Posterior vena cava (tissue), 2 donors: ENCODE measurements at places on chromosomes 16 and 17. TPM values are rescaled to one million over a fixed set of nuclear protein-coding genes. Genes with fewer than 3 reads are reported as not detected.

KRTAP1-5 gene
- total RNA-seq = not detected

KREMEN2 gene
- not detected for total RNA-seq

KRTAP4-6 gene
- total RNA-seq = not detected

CCL4 gene
- 2.6 TPM for total RNA-seq

KRTAP2-3 gene
- not detected for total RNA-seq

CASKIN1 gene
- total RNA-seq = not detected

MSLN gene
- total RNA-seq = 0.29 TPM

MAP2K3 gene
- 47.7 TPM for total RNA-seq

CHST5 gene
- total RNA-seq = not detected

NACA2 gene
- not detected for total RNA-seq

PRSS36 gene
- 5.2 TPM for total RNA-seq

UNC45B gene
- total RNA-seq = not detected

GRCh38 chr17:75762513-75763268 lies 2.3 kb downstream of the GALK1 start:
- peak; percentile 79 for DNase-seq

- DNase-seq = no peak
Observed at GRCh38 chr17:2253768-2254406, 49.7 kb downstream of the SMG6 start.

DNA sequence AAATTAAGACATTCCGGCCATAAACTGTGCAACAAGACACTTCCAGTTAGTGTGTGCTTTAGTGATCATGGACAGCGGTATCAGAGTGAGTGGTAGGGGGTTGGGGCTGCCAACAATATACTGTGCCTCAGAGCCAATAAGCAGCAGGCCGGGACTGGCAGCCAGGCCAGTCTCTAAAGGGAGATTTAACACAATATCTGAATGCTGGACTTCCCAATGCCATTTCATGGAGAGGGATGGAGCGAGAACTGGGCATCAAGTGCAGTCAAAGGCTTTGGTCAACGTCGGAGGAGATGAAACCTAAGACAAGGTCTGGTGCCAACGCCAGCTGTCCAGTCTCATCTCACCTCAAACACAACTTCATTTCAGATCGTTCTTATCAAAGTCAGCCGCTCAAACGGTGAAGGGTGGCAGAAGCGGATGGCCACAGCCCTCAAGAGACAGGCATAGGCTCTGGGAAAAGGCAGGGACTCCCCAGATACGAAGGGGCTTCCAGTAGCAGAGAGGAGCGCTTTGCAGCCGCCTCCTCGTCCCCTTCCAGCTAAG lies 935 bp downstream of the USP32 start:
- DNase-seq = peak; percentile 59

DNA sequence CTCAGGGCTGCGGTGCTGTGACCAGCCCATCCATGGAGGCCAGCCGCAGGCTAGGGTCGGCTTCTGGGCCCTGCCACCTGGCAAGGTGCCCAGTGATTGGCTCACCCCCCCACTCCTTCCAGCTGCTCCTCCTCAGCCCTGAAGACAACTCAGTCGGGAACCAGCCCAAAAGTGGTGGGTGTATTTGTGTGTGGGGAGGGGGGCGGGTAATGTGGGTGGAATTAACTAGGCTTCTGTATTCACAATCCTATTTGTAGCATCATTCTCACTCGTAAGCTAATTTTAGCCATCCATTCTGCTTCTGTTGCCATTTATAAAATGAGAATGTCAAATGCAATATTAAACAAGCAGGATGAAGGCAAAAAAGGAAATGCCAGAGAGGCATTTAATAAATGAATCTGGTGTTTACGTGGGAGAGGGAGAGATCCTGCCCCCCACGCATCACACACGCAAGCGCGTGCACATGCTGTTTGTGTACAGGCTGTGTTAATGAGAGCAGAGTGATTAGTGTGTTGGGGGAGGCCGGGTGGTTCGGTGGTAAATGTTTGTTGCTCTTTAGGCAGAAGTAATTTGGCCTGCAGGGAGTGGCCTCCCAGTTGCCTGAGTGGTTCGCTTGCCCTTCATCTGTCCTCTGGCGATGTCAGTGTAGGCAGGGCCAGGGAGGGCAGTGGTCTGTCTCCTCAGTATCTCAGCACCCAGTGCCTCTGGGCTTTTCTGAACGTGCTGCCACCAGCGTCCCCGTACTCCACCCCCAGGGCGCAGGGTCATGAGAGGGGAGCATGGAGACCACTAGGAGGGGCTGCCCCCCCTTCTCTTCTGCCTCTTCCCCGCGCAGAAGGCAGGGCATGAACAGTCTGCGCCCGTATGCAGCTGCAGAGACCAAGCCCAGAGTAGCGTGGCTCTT lies 140.1 kb downstream of the CCDC182 start:
- DNase-seq = peak; percentile 73

GRCh38 chr17:2218426-2218825 lies 85.2 kb downstream of the SMG6 start:
- DNase-seq = no peak

GRCh38 chr17:3986939-3987335 lies 22.7 kb upstream of the ATP2A3 start:
- DNase-seq = peak; percentile 64

DNA sequence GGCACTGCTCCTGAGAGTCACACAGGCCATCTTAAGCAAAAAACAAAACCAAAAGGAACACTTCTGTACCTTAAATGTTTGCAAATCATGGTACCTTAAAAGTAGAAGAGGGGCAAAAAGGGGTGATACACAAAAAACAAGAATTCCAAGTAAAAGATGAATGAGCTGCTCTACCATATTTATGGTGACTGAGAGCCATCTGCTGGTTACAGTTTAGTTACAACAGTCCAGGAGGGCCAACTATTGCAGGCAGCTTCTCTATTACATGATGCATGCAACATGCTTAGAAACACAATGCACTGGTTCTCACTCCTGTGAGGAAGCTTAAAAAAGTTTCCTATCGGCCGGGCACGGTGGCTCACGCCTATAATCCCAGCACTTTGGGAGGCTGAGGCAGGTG lies 53.5 kb downstream of the STX8 start:
- DNase-seq = no peak

DNA sequence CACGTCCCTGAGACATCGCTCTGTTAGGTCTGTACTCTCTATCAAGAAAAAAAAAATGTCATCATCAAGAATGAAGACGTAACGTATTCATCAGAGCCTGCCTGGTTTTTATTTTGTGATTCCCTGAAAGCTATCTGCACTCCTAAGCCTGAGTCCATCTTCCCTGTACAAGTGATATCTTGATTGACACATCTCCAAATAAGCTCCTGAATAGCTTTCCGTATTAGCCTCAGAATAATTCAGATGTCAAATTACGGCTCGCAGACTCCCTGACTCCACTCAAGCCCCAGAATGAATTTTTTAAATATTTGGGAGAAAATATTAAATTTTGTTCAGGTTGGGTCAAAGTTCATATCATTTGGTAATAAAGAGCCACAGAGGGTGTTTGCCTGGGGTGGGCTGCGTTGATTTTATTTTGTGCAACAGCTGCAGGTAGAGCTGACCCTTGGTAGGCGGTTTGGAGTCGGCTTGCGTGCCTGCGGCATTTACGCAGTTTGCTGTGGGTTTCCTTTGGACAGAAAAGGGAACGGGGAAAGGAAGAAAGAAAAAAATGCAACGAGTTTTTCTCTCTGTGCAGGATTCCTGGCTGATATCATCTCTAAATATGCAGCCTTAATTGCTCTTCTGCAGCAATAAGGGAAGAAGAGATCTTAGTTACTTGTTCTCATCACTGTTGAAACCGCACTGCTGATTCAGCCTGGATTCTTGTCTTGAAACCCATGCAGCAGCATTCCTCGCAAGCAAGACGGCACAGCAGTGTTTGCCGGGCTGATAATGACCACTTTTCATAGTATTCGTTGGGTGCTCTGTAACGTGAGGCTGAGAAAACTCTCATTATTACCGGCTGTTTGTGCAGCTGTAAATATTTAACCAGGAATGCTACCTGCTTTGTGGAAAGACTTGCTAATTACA lies 114.7 kb downstream of the IRX3 start:
- no peak for DNase-seq

GRCh38 chr17:72520665-72521303 lies 400.0 kb downstream of the SOX9 start:
- DNase-seq = no peak

DNA sequence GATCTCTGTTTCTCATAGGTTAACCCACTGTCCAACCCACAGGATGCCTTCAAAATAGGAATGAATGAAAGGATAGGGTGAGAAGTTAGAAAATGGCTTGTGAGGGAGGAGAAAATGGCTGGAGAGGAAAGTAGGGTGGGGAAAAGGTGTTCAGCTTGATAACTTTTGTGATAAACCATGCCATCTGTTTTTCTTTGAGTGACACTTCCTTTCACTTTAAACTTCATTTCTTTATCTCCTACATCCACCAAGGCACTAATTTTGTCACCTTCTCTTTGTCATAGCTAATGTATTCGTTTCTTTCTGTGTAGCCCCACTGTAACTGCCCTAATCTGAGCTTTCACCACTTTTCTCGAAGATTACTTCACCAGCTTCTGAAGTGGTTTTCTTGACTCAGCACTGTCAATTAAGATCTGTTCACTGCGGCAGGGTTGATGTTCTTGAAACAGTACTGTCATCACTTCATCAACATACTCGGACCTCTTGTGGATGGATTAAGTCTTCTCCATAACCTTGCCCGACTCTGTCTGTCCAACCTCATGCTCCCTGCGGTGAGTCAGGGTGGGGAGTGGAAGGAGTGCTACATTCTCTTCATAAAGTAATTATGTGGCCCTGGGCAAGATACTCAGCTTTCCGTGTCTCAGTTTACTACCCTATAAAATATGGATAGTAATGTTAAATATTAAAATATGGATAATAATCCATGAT lies 5.5 kb upstream of the KRT10 start:
- DNase-seq = no peak

DNA sequence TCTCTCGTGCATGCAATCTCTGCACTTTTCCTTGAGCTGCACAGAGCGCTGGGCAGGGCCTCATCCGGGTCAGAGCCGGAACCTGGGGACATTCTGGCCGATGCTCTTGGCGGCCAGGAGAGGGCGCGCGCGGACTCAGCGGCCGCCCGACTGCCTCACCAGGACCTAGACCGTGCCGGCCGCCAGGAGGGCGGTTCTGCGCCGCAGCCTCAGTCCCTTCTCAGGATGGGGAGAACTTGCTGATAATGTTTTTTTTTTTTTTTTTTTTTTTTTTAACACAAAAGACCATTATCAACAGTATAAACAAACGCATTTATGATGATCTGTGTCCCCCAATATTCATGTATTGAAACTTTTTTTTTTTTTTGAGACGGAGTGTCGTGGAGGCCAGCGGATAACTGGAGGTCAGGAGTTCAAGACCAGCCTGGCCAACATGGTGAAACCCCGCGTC lies 8.1 kb upstream of the FLYWCH2 start:
- DNase-seq = peak; percentile 95

GRCh38 chr16:85863384-85863774 lies 35.6 kb upstream of the IRF8 start:
- no peak for DNase-seq

DNA sequence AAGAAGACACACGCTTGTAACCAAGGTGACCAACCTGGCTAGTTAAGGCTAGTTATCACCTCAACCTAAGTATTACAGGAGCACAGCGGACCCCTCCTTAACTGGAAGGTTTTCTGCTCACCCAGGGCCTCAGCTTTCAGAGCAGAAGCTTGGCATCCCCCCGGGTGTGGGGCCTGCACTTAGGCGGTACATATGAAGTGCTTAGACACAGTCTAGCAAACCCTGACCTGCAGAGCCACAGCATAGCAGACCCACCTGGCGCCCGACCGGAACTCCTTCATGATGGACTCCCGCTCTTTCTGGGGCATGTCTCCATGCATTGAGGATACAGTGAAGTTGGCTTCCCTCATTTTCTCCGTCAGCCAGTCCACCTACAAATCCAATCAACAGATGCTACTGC lies 9.8 kb downstream of the EIF4A3 start:
- no peak for DNase-seq

- no peak for DNase-seq
Observed at GRCh38 chr17:50056961-50057330, 1.0 kb downstream of the ITGA3 start.

GRCh38 chr16:54931120-54932014 lies 702 bp downstream of the IRX5 start:
- DNase-seq = peak; percentile 84

- DNase-seq = peak; percentile 81
Observed at GRCh38 chr17:33523577-33523981, 230.5 kb upstream of the ASIC2 start.

- no peak for DNase-seq
Observed at GRCh38 chr16:72743011-72743761, 304.7 kb downstream of the ZFHX3 start.

GRCh38 chr16:72739577-72739976 lies 308.4 kb downstream of the ZFHX3 start:
- no peak for DNase-seq

DNA sequence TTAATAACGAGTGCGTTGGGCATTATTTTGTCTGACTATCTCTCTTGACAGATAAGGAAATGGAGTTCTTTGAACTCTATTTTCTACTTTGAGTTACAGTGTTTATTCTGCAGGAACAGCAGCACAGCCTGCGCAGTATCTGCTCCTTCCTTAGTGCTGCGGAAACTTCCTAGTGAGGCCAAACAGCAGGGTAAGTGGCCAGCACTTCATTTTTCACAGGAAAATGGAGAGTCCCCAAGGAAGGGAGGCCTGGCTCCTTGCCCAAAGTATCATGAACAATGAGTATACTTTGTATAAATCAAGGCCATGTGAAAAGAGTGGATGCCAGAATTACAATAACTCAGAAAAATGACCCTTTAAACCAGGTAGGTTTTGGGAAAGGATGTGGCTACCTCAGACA lies 140.6 kb downstream of the VPS53 start:
- DNase-seq = no peak

DNA sequence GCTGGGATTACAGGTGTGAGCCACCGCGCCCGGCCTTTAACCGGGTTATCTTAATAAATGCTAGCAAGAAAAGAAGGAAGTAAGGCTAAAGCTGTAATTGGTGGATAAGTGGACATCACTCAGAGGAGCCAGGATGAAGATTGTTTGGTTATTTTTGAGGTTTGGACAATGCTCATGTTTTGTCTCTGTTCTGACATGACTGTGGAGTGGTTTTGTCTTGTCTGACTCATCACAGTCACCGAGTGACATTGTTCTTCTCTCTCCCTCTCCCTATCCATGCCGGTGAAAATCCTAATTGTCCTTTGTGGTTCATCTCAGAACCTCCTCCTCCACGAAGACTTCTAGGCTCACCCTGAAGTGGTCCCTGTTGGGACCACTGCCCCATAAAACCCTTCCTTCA lies 23.5 kb upstream of the GRIN2A start:
- no peak for DNase-seq

DNA sequence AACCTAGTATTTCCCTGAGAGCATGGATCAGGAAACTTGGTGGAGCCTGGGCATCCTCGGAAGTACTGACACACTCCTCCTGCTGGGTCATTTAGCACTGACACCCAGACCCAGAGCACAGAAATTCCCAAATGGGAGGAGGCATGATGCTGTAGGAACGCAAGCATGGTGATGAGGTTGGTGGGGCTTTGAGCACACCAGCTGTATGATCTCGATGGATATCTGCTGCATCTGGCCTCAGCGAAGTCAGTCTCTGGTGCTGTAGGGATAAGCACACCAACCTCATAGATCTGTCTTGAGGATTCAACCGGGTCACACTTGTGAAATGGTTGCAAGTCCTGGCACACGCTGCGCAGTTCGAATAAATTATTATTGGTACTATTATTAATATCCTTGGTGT lies 52.5 kb downstream of the SHISA6 start:
- DNase-seq = no peak

- no peak for DNase-seq
Observed at GRCh38 chr16:79261481-79261940, 339.0 kb downstream of the MAF start.
